ENCODE measurements at places on chromosomes 5 and 9. TPM values are rescaled to one million over a fixed set of nuclear protein-coding genes. Genes with fewer than 3 reads are reported as not detected.

DNA sequence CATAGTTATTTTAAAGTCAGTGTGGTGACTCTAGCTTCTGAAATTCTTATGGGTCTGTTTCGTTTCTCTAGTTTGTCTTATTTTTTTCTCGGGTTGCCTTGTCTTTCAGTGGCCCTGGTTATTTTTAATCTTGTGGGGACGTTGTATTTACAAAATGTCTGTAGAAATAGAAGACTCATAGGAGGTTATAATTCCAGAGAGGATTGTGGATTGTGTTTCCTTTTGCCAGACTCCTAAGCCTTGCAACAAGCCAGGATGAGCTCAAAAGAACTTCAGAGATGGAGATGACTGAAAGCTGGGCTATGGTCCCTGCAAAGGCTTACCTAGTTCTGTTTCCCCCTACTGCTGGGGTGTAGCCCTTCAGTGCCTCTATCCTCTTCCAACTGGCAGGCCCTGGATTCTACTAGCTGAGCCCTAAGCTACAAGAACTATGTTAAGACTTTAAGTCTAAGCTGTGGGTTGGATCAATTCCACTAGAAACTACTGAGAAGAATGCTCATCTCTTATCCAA is 32.2 kb upstream of the LECT2 start:
- DNase-seq = no peak

DNA sequence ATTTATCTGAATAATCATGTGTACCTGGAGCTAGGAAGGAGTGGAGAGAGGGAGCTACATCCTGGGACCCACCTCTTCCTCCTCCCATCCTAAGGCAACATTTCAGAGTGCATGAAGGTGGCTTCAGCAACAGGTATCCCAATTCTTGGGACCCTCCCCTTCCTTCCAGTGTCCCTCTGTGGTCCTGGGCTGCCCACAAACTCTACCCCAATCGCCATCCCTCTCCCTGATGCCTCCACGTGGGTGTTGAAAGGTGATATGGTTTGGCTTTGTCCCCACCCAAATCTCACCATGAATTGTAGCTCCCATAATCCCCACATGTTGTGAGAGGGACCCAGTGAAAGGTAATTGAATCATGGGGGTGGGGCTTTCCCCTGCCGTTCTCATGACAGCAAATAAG is 121.4 kb downstream of the MED10 start:
- DNase-seq = no peak

The DAPK1 gene
- total RNA-seq = 23.5 TPM

The DELE1 gene
- total RNA-seq = 62.3 TPM

GRCh38 chr9:89328064-89328463 is 9.8 kb downstream of the SECISBP2 start:
- no peak for DNase-seq

The NOTCH1 gene
- total RNA-seq = 52.4 TPM

GRCh38 chr9:128203707-128204551 is 750 bp downstream of the DNM1 start:
- no peak for DNase-seq

DNA sequence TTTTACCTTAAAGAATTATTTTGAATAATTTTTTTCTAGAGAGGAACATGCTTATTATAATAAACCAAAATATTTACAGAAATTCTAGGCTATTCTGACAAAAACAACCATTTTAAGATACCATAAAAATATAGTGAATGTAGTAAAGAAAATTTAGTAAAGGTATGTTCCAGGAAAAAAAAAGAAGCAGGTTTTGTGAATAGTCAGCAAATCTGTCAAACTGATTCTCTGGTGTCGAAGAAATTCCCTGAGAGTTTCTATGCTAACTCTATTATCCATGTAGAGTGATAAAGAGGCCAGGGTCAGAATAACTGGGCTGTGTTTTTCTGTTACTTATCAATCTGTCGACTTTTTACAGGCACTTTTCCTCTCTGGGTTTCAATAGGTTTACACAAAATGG is 459.2 kb downstream of the KIF4B start:
- DNase-seq = no peak

- no peak for DNase-seq
These were observed 5.4 kb downstream of the ATP10B start for GRCh38 chr5:160846642-160847041.

DNA sequence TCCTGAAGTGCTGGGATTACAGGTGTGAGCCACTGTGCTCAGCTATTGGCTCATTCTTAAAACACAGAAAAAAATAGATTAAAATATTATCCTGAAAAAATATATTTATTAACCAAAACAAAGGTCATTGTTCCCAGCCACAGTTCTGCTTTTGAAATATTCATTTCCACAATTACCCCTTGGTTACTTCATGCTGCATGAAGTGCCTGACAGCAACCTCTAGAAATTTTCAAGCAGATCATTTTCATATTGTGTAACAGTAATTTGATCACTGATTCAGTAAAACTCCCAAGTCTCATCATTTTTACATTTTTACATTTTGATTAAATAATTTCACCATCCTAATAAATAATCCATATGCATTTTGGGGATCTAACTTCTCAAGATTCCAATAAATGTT is 18.8 kb upstream of the GNAQ start:
- no peak for DNase-seq

DNA sequence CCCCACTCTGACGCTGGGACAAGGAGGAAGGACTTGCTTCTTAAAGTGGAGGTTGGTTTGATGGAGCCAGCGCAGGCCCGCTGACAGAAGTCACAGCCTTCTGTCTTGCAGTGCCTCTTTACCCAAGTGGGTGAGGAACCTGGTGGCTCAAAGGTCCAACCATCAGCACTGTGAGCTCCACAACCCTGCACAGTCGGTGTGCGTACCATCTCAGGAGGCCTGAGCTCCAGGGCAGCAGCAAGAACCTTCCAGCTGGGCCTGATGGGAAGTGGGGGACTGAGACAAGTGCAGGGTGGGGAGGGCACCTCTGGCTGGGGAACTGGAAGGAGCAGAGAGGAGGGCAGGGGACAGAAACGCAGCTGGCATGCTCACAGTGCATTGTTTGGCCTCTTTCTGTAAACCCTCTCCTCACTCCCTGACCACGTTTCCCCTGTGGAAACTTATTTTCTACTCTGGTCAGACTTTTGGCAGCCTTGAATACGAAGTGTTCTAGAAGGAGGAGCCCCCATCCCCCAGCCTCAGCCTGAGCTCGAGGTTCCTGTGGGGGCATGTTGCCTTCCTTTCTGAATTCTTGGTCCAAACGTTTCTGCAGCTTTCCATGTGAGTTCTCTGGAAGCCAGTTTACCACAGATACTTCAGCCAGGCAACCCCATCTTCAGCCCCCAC is 178.5 kb upstream of the PITX1 start:
- DNase-seq = no peak

DNA sequence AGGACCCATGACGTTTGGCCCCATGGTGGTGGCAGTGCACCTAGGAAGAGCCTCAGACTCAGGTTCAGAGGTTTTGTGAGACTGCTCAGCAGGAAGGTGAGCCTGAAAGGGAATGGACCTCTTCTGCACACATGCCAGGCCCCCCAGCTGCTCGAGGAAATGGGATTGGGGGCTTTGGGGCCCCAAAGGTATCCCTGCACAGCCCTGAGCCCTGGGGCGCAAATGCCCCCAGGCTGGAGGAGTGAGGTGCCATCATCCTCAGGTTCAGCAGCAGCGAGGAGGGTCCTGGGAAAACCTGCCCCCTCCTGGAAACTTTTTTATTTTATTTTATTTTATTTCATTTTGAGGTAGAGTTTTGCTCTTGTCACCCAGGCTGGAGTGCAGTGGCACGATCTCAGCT is 171.8 kb upstream of the MVB12B start:
- no peak for DNase-seq

DNA sequence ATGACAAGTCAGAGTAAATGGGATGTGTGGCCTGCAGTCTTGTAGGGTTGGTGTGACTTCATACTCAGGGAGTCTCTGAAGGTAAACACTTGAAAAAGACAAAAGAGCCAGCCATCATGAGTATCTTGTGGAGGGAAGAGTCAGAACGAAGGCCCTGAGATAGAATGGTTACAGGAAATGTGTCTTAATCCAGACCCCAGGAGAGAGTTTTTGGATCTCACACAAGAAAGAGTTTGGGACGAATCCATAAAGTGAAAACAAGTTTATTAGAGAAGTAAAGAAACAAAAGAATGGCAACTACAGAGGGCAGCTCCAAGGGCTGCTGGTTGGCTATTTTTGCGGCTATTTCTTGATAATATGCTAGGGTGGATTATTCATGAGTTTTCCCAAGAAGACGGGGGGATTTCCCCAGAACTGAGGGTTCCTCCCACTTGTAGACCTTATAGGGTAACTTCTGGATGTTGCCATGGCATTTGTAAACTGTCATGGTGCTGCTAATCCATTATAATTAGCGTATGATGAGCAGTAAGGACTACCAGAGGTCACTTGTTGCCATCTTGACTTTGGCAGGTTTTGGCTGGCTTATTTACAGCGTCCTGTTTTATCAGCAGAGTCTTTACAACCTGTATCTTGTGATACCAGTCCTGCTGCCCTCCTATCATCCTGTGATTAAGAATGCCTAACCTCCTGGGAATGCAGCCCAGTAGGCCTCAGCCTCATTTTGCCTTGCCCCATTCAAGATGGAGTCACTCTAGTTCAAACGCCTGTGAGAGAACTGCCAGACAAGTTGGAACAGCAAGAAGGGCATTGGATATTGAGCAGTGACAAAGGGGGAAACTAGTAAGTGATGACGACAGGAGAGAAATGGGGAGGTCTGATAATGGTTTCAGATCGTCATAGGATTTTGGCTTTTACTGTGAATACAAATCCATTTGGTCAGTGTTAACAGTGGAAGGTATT is 34.0 kb downstream of the MTRR start:
- no peak for DNase-seq

- DNase-seq = peak; percentile 75
These were observed 15.8 kb downstream of the EXOC3 start for GRCh38 chr5:458547-459353.

The FGF10 gene
- 0.08 TPM for total RNA-seq
